Testis (tissue), 5 donors: ENCODE measurements at places on chromosomes 2 and 18. TPM values are rescaled to one million over a fixed set of nuclear protein-coding genes. Genes with fewer than 3 reads are reported as not detected.
A peak's percentile ranks its signal among the peaks of the same experiment; 100 is the strongest.

Gene KCNG3
- 11.3 TPM for total RNA-seq

Gene PLCL1
- total RNA-seq: 2.1 TPM

Gene FEV
- not detected for total RNA-seq

Gene UBXN4
- total RNA-seq: 94.0 TPM

Gene FN1
- total RNA-seq: 66.3 TPM

DNA sequence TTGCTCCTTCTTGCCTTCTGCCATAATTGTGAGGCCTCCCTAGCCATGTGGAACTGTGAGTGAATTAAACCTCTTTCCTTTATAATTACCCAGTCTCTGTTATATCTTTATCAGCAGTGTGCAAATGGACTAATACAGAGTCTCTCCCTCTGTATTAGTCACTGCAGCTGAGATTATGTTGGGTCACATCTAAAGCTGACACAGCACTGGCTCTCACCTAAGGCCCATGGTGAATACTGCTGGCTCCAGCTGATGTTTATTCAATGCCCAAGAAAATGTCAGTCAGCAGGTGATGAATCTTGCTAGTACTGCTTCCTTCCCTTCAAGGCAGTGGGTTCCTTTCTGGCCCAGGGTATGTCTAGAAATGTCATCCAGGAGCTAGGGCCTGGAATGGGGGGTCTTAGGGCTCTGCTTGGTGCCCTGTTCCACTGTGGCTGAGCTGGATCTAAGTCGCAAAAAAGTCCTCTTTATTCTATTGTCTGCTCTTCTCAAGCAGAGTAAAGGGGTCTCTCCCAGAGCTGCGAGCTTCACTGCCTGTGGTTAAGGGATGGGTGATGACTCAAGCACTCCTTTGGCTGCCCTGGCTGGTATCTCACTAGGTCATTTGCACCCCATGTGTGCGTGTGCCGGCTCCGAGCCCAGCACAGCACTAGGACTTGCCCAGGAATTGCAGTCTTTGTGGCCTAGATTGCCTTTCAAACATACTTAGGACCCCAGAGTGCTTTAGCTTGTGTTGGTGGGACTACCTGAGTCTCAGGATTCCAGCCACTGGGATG, 29.9 kb downstream of the PPP1R1C start:
- no peaks in the 10 kb centered on the region for H3K27me3 ChIP-seq
- no peak for DNase-seq
- no peak overlapping the region for H3K4me3 ChIP-seq
- H3K4me1 ChIP-seq: no peaks in the 10 kb centered on the region

DNA sequence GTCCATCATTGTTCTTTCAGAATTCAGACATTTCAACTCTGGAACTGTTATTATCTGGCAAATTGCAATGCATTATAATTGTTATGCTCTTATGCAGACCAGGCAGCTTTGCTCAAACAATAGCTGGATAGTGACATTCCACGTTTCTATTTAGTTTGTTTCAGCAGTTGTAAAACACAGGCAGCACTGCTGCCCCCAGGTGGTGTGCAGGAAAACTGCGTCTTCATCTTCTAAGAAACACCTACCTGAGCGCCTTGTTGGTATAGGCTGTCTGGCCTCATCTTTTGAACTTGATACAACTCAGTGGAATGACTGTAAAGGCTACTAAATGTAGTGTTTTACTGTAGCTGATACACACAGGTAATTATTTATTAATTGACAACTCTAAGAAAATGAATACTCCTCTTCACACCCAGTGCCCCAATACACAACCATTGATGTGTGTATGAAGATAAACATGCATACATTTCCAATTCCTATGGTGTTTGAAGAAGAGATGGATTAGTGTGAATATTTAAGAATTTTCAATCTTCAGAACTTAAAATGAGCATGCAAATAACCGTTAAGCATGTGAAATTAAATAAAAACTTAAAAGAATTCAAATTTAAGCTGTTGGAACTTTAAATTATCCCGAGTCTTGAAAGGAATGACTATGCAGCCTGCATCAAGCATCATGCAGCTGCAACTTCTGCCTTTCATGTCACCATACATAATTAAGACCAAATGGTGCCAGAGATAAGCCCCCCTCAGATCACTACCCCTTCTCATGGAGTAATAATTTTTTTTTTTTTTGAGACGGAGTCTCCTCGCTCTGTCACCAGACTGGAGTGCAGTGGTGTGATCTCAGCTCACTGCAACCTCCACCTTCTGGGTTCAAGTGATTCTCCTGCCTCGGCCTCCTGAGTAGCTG, 85.6 kb downstream of the CD8B2 start:
- H3K27ac ChIP-seq: no peak overlapping the region
- H3K4me3 ChIP-seq: no peak overlapping the region
- no peaks in the 10 kb centered on the region for H3K36me3 ChIP-seq
- H3K27me3 ChIP-seq: no peaks in the 10 kb centered on the region
- no peak for DNase-seq
- H3K4me1 ChIP-seq: peaks cover 9% of the 10 kb centered on the region

DNA sequence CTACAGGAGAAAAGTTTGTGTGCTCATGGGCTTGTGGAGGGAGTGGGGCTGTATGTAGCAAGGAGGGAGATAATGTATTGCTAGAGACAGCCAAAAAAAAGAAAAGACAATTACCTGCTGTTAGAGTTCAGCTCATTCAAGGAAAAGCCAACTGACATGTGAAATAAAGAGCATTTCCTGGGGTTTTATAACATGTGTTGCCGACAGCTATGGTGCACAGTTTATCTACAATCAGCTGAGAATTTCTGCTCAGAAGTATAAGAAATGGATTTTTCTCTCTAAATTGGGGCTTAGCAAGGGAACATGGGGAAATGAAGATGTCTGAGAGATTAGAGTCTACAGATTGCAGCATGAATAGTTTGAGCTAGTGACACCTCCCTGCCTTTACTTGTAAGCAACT, 674.1 kb downstream of the SUCLG1 start:
- H3K27me3 ChIP-seq: no peaks in the 10 kb centered on the region
- H3K4me1 ChIP-seq: no peaks in the 10 kb centered on the region
- DNase-seq: no peak
- no peak overlapping the region for H3K27ac ChIP-seq
- no peak overlapping the region for H3K4me3 ChIP-seq
- H3K36me3 ChIP-seq: no peaks in the 10 kb centered on the region

GRCh38 chr2:218885981-218886947, 5.6 kb downstream of the WNT10A start:
- no peak overlapping the region for H3K27ac ChIP-seq
- H3K4me3 ChIP-seq: no peak overlapping the region

DNA sequence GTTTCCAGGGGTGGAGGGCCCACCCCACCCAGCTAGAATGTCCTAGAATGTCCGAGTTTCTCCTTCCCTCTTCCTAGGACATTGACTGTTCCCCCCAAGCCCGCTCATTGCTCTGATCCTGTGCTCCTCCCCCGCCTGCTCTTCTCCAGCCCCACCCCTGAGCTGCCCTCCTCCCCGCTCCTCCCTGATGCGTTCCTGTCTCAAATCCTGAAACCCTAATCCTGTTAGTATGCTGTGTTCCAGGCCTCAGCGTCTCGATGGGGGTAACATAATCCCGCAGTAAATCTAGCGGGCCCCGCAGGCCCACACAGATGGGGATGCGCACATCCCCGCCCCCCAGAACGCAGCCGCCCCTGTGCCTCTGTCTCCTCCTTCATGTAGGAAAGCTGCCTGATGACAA, 51.3 kb downstream of the NRP2 start:
- H3K27ac ChIP-seq: peak overlapping the region; percentile 45
- H3K36me3 ChIP-seq: no peaks in the 10 kb centered on the region
- peaks cover 18% of the 10 kb centered on the region for H3K4me1 ChIP-seq
- no peaks in the 10 kb centered on the region for H3K27me3 ChIP-seq

- H3K36me3 ChIP-seq: no peaks in the 10 kb centered on the region
- H3K27me3 ChIP-seq: no peaks in the 10 kb centered on the region
- H3K27ac ChIP-seq: no peak overlapping the region
- no peak overlapping the region for H3K4me3 ChIP-seq
- H3K4me1 ChIP-seq: no peaks in the 10 kb centered on the region
- no peak for DNase-seq
Observed at GRCh38 chr2:222052934-222053367, 245.8 kb downstream of the PAX3 start.

DNA sequence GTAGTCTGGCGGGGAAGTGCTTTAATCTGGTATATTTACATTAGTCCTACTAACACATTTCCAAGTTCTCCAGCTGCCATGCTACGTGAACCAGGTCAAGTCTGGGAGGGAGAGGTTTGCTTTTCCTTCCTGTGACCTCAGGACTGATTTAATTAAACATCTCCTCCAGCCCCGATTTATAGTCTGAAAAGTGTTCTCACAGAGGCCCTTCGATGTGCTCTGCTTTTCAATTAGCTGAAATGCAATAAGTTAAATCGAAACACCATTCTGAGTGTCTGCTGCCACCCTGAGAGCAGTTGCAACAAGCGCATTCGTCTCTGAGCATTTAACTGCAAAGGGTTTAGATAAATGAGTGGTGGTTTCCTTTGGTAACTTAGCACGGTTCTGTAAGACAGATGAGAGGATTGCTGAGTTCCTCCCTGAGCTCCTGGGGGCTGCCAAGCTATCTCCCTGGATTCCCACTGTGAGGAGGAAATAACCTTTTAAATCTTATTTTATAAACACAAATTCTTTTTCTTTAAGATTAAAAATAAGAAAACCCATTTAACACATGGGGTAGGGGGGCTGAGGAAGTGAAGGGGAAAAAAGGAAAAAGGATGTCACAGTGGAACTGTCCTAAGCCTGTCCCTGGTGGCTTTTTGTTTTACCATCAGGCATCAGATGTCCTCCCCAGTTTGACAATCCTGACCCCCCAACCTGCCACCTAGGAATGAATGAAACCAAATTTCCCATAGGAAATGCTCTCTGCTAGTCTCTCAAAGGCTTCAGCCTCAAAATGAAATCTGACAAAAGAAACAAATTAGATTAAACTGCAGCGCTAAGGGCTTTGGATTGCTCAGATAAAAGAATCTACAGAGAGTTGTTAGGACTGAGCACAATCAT, 56.5 kb upstream of the CREB1 start:
- peak; percentile 71 for DNase-seq
- no peak overlapping the region for H3K4me3 ChIP-seq
- no peaks in the 10 kb centered on the region for H3K27me3 ChIP-seq
- H3K36me3 ChIP-seq: no peaks in the 10 kb centered on the region

DNA sequence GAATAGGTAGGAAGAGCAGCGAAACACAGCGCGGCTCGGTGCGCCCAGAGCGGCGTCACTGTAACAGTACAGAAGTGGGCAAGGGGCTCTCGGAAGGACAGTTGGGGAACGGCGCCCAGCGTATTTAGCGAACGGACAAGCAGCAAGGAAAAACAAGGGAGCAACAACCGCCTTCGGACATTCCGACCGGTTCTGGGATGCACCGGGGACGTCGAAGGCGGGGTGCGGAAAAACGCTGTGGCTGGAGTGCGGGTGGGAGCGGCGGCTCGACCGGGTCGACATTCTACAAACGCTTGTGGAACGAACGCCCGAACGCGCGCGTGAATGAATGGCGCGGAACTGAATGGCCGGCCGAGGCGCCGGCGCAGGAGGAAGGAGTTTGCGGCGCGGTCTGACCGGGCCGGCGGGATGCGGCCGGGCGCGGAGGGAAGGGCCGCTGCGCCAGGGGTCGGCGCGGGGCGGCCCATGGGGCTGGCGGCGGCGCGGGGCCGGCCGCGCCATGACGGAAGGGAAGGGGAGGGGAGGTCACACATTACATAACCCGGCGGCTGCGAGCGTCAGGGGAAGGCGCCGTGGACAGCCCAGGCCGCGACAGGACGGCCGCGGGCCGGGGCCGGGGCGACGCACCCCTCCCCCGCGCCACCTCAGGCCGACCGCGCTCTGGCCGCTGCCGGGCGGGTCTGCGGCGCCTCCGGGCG, 605 bp downstream of the REV1 start:
- no peaks in the 10 kb centered on the region for H3K36me3 ChIP-seq
- peaks cover 26% of the 10 kb centered on the region for H3K4me1 ChIP-seq
- H3K27ac ChIP-seq: peak overlapping the region; percentile 99
- no peaks in the 10 kb centered on the region for H3K27me3 ChIP-seq
- H3K4me3 ChIP-seq: peak overlapping the region; percentile 77

GRCh38 chr2:238370823-238371372, 50.6 kb downstream of the TRAF3IP1 start:
- peaks cover 13% of the 10 kb centered on the region for H3K4me1 ChIP-seq
- H3K36me3 ChIP-seq: no peaks in the 10 kb centered on the region
- DNase-seq: peak; percentile 73
- H3K4me3 ChIP-seq: no peak overlapping the region
- H3K27me3 ChIP-seq: no peaks in the 10 kb centered on the region

DNA sequence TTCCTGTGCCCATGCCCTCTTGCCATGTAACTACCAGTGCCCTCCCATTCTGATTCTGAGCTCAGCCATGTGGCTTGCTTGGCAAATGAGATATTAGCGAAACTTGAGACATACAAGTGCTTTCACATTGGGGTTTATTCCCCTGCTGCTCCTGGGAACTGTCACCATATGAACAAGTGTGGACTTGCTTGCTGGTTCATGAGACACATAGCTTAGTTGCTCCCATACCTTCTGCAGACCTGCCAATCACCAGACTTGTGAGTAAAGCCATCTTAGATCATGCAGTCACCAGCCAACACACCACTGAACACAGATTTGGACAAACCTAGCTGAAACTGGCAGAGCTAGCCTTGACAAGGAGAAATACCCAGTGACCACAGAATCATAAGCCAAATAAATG, 155.1 kb downstream of the SS18 start:
- H3K36me3 ChIP-seq: no peaks in the 10 kb centered on the region
- H3K27ac ChIP-seq: no peak overlapping the region
- H3K4me1 ChIP-seq: no peaks in the 10 kb centered on the region

DNA sequence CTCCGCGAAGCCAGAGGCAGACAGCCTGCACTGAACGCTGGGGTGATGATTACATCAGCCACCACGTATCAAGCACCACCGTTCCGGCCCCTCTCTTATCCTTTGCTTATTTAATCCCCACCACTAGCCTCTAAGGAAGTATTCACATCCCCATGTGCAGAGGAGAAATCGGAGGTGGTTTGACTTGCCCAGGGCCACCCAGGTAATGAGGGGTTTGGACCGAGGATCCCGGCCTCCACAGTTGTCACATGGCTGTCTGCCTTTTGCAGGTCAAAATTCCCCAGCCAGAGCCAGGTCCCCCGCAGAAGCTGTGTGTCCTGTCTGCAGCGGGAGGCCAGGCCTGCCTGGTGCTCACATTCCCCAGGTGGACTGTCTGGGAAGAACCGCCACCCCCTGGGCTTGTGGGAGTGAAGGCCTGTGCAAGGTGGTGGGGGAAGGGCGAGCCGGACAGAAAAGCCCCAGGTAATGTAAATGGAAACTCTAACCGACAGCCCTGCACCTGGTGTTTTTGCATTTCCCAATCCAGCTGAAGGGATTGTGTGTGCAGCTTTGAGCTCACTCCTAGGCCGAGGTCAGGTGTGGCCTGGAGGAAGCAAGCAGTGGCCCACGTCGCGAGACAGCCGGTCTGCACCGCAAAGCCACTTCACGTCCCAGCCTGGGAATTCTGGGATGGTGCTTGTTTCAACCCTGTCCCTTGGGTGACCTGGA, 108.5 kb upstream of the ID2 start:
- no peak overlapping the region for H3K4me3 ChIP-seq
- no peak overlapping the region for H3K27ac ChIP-seq
- no peaks in the 10 kb centered on the region for H3K27me3 ChIP-seq
- H3K36me3 ChIP-seq: no peaks in the 10 kb centered on the region
